ENCODE measurements at places on chromosomes 5 and 9.

GRCh38 chr9:89807101-89807395, 202.2 kb downstream of the GADD45G start:
- no peak for DNase-seq

DNA sequence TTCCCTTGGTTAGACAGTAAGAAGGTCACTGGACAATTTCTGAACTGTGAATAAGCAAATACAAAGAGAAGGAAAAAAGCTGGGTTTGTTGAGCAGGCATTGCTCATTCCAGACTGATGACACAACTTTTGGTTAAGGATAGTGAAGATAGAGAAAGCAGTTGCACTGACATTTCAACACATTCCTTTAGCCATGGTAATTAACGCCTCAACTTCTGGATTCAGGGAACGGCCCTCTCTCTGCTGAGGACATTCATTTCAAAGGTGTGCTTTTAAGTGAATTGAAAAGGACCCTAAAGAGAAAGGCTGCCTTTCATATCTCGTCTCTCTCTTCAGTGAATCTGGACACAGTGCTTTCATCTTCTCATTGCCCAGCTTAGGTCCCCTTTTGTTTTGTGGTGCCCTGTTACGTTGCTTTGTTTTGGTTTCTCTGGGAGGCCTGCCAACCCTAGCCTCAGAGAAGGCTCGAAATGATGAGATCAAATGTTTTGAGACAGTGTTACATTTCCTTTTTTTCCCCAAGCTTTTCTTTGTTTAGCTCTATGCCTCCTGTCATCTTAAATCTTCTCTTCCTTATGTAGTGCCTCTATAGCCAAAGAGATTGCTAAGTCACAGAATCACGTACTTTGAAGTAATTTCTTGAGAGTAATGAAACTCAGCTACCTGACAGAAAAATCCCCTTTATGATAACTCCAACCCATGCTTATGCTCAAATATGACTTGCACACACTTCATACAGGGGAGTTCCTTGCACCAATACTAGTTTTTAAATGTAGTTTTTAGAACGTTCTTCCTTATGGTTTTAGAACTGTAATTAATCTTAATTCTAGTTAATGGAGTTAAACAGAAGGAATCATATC, 94.4 kb upstream of the IFNE start:
- DNase-seq: peak; percentile 11

DNA sequence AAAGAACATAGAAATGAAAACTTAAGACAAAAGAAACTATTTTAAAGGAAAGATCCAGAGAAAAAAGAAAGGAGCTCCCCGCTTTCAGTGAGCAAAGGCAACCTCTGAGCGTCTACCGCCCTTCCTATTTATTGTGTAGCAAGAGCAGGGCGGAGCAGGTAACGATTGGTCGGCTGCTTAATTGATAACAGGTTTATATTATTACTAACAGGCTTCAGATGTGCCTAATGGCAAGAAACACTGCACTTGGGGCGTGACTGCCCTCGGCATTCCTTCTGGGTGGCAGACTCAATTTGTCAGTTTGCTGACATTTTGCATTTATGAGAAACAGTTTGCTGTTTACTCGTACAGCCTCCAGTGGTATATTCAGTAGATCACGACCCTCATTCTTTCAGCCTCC, 482.7 kb upstream of the C9orf72 start:
- no peak for DNase-seq

GRCh38 chr5:143921525-143922311, 109.8 kb downstream of the HMHB1 start:
- DNase-seq: no peak

DNA sequence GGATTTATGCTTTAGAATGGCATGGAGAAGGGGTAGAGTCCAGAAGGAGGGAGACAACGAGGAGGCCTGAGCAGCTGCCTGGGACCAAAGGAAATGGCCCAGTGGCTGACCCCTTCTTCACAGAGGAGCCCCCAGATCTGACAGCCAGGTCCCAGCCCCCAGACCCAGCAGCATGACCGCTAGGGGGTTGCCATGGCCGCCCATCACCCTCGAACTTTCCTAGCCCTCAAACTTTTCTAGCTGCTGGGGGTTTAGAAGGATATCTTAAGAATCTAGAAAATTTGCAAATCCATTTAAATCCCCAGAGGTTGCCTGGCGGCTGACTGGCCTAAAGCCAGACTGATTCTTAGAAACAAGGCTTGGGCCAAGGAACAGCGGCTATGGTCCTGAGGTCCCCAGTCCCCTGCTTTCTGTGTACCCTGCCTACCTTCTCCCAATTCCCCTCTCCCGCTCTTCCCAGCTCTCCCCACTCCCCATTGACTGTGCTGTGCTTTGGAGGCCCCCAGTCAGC, 972 bp downstream of the PDGFRB start:
- DNase-seq: no peak

- DNase-seq: no peak
Measured at GRCh38 chr5:96720408-96720807, 58.2 kb downstream of the CAST start.

DNA sequence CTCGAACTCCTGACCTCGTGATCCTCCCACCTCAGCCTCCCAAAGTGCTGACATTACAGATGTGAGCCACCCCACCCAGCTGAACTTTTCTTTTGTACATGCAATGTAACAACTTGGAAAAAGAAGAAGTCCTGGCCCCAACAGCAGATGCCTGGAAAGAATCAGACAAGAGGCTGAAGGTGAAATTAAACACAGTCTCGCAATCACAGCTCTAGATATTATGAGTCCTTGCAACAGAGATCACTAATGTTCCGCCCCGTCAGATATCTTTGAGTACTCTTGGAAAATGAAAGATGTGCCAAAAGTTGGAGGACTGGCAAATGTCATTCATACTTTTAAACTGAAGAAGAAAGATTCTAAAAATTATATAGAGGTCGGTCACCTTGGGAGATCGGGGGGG, 254.3 kb downstream of the GLIS3 start:
- no peak for DNase-seq

- DNase-seq: no peak
Measured at GRCh38 chr9:5783982-5784381, 48.9 kb downstream of the ERMP1 start.

GRCh38 chr9:1100945-1101344, 50.8 kb downstream of the DMRT2 start:
- peak; percentile 32 for DNase-seq

GRCh38 chr5:133825631-133826289, 142.7 kb downstream of the C5orf15 start:
- DNase-seq: no peak

All from head of caudate nucleus (tissue), 42 donors.